SW 1271 (cell line): ENCODE measurements at places on chromosomes 16 and 17.
A peak's percentile ranks its signal among the peaks of the same experiment; 100 is the strongest.

DNA sequence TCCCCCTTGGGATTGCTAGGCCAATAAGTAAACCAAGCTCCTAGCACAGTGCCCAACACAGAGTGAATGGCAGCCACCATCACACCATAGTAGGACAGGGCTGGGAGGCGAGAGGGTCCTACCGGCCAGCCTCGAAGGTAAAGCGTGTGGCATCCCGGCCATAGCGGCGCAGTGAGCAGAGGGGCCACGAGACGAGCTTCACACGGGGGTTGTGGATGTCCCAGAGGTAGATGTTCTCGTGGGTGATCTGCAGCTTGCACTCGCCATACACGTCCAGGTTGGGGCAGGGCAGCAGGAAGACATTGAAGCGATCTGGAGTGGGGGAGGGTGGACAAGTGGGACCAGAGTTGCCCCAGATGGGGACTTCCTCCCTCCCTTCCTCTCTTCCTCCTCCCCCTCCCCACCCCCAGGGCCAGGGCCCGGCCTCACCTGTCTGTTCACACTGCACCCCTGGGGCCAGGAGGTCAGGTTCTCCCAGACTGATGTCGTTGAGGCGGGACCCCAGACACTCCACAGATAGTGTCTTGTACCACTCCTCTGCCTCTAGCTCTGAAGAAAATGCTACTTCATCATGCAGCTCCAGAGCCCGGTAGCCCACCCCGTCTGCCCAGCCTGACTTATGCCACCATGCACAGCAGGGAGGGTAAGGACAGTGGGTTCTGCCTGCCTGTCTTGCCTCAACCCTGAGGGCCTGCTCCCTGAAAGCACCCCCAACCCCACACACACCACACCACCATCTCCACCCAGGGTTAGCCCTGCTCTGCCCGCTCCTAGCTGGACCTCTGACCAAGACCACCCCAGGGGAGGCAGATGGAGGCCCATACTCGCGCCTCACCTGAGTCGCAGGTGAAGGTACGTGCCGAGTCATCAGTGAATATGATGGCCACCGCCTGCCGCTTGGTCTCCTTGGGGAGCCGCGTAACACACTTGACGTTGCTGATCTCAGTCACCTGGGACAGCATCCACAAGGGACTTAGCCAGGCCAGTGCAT lies 11.3 kb downstream of the DOK4 start:
- no peak for DNase-seq

- no peak for DNase-seq
Measured at GRCh38 chr17:10702574-10702973, 5.2 kb downstream of the ADPRM start.

DNA sequence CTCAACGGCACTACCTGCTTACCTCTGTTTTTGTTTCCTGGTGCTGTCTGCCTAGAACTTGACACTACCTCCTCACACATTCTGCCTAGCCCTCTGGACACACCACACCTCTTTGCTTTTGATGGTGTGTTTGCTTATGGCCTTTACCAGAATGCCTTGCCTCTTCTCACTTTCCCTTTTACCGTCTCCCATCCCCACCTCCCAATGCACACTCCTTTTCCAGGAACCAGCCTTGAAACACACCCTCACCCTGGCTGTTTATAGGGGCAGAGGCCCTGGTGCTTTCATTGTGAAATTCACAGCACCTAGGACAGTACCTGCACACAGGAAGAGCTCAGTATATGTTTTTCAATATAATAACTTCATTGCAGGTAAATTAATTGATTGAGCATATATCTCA lies 56.2 kb downstream of the MAP2K6 start:
- no peak for DNase-seq

GRCh38 chr16:89115216-89115861 lies 21.7 kb downstream of the ACSF3 start:
- DNase-seq, result no peak

DNA sequence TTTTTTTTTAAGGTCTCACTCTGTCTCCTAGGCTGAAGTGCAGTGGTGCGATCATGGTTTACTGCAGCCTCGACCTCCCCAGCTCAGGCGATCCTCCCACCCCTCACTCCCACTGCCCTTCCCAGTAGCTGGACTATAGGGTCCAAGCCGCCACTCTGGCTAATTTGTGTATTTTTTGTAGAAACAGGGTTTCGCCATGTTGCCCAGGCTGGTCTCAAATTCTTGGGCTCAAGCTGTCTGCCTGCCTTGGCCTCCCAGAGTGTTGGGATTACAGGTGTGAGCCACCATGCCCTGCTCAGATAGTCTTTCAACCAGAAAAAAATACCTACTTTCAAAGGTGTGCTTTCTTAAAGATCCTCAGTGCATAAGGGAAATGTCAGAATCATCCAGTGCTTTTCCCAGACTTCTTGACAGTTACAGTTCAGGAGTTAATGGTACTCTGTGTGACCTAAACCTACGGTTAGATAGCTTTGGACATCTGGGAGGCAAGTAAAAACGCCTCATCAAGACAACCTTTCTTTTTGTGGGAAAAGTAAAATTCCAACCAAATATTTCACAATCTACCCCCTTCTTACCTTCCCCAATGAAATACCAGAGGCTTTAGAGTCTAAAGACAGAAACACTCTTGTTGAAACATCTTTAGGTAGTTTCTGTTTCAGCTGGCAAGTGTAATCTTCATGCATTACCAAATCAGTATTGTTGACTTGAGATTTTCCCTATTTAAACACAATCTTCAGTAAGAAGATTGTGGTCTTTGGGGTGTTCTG lies 6.8 kb downstream of the RSPRY1 start:
- DNase-seq, result no peak

- no peak for DNase-seq
Measured at GRCh38 chr16:1323296-1324239, 9.9 kb upstream of the BAIAP3 start.

GRCh38 chr16:57479976-57480753 lies 6.1 kb downstream of the DOK4 start:
- no peak for DNase-seq

DNA sequence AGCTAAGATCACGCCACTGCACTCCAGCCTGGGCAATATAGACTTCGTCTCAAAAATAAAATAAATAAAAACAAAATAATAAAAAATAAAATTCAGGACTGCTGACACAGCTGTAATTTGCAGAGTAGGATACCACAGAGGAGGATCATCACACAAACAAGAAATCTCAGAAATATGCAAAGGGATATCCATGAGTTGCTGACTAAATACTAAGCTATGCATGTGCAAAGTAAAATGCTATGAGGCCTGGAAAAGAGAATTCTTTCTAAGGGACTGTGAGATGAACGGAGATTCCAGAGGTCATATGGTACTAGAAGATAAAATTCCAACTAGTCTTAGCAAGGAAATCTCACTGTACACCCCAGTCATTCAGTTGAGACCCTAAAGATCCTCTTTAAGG lies 74.8 kb downstream of the SLC39A11 start:
- DNase-seq, result peak; percentile 20

- no peak for DNase-seq
Measured at GRCh38 chr17:32742681-32743538, 134.0 kb downstream of the MYO1D start.

- DNase-seq, result no peak
Measured at GRCh38 chr16:10664720-10665126, 30.0 kb downstream of the TEKT5 start.

- DNase-seq, result no peak
Measured at GRCh38 chr16:75062976-75063346, 53.6 kb downstream of the LDHD start.

- no peak for DNase-seq
Measured at GRCh38 chr16:73069581-73070262, 21.8 kb upstream of the ZFHX3 start.

- no peak for DNase-seq
Measured at GRCh38 chr17:12536021-12536420, 129.7 kb upstream of the MYOCD start.

DNA sequence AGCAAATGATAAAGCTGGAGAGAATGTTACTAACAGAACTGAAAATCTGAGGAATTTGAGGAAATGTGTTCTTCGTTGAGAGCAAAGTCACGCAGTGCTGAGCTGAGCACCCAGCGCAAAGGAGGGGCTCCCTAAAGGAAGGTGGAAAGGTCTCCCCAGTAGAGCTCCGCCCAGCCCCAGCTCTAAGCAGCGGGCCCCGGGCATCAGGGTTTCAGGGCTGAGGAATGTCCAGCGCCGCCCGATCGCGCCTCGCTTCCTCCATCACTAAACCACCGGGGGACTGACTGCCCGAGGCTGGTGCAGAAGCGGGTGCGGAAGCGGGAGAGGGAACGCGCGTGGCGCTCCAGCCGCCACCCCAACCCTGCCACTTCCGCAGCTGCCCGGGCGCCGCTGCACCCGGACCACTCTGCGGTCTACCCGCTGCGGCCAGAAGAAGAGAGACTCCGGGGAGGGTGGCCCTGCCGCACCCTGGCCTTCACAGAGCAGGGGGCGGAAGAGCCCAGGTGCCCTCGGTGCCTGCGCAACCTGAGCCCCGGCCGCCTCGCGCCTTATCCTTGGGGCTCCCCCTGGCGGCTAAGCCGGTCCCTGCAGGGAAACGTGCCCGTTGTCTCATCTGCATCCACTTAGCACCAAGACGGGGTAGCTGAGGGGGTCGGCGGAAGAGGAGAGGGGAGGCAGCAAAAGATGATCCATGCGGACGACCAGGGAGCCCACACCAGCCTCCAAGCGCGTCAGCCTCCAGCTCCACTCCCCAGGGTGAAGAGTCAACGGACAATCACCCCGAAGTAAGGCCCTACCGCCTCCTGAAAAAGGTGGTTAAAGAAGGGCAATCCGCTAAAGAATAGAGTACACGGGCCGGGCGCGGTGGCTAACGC lies 12.4 kb upstream of the GUCY2D start:
- DNase-seq, result peak; percentile 40

DNA sequence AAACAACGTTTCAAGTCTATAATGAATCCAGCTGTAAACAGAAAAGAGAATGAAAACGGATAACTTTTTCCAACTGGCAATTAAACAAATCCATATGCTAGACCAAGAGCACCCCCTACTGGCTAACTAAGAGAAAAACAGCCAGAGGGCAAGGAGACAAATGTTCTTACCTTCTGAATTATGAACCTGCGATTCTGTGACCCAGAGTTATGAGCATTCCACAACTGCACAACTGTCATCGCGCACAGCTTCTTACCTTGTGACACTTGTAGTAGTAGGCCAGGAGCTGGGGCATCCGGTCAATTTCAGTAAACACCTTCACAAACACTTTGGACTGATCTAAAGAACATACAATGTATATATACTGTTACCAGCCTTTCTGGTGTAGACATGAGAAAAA lies 18.6 kb downstream of the COG7 start:
- peak; percentile 63 for DNase-seq

GRCh38 chr16:85761861-85762260 lies 11.0 kb upstream of the C16orf74 start:
- no peak for DNase-seq

- DNase-seq, result no peak
Measured at GRCh38 chr16:77043076-77043475, 147.9 kb upstream of the MON1B start.

- DNase-seq, result no peak
Measured at GRCh38 chr16:57652695-57653471, 15.2 kb upstream of the ADGRG3 start.

DNA sequence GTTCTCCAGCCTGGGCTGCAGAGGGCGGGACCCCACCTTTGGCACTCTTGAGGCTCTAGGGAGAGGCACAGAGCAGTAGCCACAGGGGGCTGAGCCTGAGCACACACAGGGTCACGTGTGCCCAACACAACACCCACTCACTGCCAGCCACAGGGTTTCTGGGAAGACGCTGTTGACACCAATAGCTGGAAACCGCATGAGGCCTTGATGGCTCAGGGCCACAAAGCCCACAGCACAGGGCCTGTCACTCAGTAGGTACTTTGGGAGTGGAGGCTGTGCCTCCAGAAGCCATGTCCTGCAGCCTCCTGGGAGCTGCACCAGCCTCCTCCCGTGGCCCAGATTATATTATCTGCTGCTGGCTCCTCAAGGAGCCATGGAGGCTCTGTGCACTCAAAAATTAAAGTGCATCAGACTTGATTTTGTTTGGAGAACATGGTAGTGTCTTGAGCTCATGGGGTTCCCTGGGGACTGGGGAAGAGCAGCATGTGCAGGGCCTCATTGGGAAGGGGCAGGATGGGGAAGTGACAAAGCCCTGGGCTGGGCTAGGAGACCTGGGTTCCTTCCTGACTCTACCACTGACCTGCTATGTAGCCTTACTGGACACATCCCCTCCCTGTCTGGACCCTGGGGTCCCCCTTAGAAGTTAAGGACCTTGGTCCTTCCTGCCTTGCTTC lies 12.5 kb upstream of the SREBF1 start:
- DNase-seq, result no peak

DNA sequence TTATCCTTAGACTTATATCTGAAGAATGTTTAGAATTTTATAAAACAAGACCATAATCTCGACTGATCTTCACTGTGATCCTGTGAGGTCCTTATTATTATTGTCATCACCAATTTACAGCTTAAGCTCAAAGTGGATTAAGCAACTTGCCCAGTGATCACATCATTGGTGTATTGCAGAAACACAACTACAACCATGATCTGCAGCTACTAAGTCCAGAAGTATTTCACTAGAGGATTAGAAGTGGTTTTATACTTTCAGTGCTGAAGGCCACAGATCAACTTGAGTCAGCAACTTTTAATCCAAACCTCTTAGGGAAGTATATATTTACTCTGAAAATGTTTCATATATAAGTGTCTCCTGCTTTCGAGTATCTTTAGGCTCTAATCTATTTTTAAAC lies 624.3 kb upstream of the SOX9 start:
- no peak for DNase-seq
